ENCODE measurements at places on chromosomes 13 and 19.

DNA sequence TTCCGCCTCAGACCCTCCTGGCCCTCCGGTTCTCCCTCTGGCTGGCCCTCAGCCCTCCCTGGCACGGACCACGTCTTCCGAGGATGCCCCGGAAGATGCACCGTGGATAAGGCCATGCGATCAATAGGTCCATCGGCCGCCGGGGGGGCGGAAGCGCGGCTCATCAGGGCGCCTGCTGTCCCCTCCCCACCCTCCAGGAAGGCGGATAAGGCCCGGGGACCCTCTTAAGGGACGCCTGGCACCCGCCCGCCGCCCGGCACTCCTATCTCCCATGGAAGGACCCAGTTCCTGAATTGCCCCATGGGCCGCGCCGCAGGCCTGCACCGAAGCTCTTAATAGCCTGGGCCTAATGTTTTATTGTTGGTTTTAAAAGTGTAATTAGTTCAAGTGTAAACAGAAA lies 46.2 kb upstream of the TCF3 start:
- no peak for DNase-seq

DNA sequence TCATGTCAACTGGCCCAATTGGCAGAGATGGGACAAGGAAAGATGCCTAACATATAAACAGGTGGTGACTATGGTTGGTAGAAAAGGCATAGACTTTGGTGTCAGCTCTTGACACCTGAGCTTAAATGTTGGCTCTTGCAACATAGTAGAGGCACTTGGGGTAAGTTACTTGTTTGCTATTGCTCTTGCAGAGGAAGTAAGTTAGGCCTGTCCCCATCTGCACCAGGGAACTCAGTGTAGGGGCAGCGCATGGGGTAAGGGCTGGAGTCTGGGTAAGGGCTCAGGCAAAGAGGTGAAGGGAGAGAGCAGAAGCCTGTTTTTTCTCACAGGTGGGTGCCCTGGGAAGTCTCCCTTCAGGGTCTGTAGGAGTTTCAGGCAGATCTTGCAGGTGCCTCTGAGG lies 27.6 kb downstream of the ERICH6B start:
- no peak for DNase-seq

DNA sequence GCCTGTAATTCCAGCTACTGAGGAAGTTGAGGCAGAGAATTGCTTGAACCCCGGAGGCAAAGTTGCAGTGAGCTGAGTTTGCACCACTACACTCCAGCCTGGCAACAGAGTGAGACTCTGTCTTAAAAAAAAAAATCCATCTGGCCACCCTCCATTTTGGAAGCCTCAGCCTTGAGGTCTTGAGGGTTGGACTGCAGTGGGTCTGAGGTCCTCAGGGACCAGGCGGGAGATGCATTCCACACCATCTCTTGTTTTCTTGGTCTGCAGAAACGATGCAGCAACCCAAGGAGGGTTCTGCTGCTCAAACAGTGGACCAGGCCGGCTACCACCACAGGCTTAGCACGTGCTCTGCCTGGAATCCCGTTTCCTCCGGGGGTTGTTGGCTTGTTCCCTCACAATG lies 299.3 kb downstream of the FGF9 start:
- DNase-seq, result no peak

- no peak for DNase-seq
Measured at GRCh38 chr13:23349161-23349897, 84.2 kb downstream of the SACS start.

GRCh38 chr13:40790154-40790616 lies 774 bp downstream of the SLC25A15 start:
- no peak for DNase-seq

DNA sequence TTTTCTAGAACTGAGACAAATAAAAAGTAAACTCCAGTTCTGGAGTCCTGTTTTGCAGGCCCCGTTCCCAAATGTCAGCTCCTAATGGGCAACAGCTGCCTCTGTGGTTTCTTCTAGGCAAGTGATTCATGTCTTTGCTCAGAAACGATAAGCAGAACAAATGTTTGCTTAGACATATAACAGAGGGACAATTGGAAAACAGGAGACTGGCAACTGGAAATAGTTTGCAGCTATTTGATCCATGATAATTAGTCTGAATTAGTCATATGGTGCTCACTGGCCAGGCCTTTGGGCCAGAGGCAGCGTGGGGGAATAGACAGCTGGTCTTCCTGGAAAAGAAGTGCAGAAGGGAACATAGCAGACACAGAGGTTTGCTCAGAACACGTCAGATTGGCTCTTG lies 29.2 kb upstream of the TSHZ3 start:
- DNase-seq, result no peak

DNA sequence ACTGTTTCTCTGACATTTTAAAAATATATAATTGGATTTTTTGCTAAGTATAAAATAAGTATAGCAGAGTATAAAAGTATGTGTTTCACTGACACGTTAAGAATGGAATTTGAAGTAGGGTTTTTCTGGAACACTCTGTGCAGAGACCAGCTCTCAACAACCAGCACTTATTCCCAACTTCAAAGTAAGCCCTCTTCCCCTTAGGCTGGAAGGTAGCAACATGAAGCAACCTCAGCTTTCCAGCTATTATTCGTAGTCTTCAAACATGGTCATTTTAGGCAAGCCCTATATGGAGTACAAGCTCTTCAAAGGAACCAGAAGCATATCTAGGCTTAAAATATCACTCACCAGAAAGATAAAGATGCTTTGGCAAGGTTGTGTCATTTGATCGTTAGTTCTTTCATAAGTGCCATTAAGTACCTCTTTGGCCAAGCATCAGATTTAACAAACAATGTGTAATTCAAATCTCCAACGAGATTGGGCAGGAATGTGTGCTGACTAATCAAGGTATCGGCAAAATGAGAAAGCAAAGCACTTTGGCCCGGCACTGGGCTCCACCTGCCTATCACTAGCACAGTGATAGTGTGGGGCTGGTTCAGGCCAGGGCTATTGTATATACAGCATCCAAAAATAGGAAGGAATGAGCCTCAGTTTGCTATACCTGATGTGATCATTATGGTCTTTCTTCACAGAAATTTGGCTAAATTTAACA lies 95.9 kb upstream of the FREM2 start:
- DNase-seq, result no peak

DNA sequence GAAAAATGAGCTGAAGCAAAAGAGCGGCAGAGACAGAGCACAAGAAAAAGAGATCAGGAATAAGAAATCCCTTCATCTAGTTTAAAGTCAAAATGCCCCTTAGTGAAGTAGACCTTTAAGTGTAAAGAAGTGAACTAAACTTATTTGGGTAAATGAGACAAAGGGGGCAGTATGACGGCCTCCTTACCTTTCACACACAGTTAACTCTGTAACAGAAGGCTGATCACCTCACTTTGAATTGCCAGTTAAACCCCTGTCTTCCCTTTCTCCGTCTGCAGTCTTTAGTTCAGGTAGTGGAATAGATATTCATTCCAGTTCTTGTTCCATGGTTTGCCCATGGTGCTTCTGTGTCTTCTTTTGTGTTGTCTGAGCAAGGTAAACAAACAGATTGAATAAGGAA lies 1029.8 kb downstream of the DIAPH3 start:
- no peak for DNase-seq

- DNase-seq, result no peak
Measured at GRCh38 chr19:2629491-2630351, 72.8 kb downstream of the GNG7 start.

GRCh38 chr13:49272296-49272695 lies 24.6 kb downstream of the CDADC1 start:
- DNase-seq, result no peak

DNA sequence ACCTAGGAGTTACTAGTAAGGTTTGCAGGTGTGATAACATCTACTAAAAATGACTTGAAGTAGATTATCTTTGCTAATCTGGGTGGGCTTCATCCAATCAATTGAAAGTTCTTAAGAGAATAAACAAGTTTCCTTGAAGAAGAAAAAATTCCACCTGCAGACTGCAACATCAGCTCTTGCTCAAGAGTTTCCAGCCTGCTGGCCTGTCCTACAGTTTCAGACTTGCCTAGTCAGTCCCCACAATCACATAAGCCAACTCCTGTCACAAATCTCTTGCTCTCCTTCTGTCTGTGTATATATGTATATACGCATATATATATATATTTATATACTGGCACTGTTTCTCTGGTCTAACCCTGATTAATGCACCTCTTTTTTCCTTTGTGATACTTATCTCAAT lies 67.3 kb upstream of the ITM2B start:
- no peak for DNase-seq

DNA sequence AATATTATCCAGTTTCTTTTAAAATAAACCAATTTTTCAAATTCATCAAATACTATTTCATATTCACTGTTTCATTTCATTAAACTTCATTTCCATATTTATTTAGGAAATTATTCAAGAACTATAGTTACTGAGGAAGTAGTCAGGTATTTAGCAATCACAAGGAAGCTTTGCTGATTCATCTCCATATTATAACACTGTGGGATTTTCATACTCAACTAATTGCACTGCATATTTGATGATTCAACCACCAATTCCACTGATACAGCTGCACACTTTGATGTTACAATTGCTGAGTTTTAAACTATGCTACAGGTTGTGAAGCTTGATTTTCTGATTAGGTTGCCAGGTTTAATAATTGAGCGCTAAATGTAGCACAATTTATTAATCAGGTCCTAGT lies 556.8 kb upstream of the SLITRK1 start:
- no peak for DNase-seq

- DNase-seq, result no peak
Measured at GRCh38 chr13:30305456-30305970, 1.8 kb downstream of the KATNAL1 start.

- DNase-seq, result no peak
Measured at GRCh38 chr13:38429916-38430315, 80.3 kb downstream of the UFM1 start.

GRCh38 chr19:2043961-2044708 lies 6.9 kb downstream of the MKNK2 start:
- DNase-seq, result no peak

DNA sequence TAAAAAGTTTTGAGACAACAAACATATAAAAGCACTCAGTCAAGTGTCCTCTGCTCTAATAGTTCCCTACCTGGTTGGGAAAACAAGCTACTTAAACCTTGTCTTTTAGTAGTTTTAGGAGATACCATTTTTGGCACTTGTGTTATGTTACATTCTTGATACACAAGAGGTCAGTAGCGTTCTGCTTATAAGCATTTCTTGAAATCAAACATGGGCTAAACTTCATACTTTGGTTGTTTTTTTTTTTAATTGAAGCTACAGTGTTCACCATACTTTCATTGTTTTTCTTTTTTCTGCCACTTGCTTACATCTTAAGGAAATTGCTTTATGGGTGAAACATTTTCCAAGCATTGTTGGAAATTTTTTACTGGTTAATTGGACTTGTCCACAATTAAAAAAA lies 12.9 kb downstream of the NHLRC3 start:
- DNase-seq, result no peak

DNA sequence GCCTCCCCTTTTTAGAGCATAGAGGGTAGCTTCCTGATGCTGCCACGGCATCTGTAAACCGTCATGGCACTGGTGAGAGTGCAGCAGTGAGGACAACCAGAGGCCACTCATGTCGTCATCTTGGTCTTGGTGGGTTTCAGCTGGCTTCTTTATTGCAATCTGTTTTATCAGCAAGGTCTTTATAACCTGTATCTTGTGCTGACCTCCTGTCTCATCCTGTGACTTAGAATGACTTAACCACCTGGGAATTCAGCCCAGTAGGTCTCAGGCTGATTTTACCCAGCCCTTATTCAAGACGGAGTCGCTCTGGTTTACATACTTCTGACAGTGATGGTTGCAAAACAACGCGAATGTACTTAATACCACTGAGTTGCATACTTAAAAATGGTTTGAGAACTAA lies 14.4 kb upstream of the FBN3 start:
- no peak for DNase-seq

DNA sequence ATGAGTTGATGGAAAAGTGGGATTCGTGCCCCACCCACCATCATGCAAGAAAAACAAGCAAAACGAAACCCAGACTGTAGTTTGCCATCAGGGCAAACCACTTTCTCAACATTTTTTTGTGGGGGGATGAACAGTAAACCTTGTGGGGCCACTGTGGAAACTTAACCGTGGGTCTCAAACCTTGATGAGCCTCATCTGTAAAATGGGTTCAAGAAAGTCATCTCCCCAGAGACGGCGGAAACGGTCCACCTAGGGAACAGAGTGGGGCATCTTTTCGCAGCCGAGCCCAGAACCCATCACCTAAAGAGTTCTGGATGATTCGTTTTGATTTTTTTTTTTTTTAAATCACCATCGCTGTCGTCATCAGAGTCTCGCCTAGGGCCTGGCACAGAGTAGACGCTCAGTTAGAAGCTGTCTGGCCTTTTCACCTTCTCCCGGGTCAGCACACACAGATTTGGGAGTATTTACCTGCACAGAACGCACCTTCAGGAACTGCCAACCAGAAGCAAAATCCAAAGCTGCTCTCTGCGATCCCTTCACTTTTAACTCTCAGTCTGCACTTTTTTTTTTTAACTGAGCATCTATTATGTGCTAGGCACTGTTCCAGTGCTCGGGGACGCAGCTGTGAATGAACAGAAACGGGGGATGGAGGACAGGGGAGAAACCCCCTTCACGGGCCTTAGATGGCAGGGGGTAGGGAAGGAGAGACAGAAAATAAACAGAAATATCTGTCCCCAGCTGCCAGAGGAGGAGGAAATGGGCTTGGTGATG lies 69.8 kb downstream of the CELF5 start:
- no peak for DNase-seq

DNA sequence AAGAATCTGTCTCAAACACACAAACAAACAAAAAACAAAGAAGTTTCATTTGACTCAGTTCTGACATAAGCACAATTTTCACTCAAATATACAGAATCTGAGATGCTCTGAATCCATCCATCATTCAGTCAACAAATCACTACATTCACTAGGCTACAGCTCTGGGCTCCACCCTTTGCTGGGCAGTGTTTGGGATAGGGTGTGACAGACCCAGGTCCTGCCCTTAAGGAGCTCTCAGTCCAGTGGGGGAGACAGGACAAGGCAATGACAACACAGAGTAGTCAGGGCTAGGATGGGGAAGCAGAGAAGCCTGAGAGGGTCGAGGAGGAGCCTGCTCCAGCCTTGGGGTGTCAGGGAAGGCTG lies 45.3 kb downstream of the SPTBN4 start:
- no peak for DNase-seq

DNA sequence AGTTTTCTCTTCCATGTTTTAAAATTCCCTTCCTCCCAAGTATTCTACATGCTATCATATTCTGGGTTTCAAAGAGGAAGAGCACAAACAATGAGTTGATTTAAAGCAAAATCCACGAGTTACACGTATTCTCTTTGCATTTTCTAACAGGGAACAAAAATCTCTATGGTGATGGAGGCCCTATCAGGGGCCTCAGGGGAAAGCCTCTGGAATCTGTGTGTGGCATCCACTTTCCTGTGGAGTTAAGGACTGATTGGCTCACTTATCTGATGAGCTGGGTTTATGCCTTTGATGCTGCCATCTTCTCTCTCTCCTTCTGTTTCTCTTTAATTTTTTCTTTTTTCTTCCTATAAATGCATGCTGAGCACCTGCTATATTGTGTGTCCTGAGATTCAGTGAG lies 14.8 kb downstream of the OLFM4 start:
- DNase-seq, result no peak

DNA sequence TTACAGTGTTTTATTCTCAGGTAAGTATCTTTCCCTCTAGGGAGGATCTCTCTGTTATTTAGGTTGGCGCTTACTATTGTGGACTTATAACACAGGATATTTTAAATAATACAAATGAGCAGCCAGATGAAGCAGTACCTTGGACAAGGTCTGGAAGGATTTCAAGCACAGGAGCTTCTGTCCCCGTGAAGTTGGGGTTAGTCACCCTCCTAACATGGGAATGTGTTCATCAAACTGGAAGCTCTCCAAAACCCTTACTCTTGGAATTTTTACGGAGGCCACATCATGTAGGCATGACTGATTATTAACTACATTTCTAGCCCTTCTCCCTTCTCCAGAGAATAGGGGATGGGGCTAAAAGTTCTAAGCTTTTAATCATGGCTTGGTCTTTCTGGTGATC lies 38.3 kb upstream of the SPRY2 start:
- no peak for DNase-seq

Measured in stimulated activated CD4-positive, alpha-beta T cell treated with anti-CD3 and anti-CD28 coated beads, Interleukin-4, amount 100 ng/mL, for 1 hour (primary cell).